NCI-H446 (cell line): ENCODE measurements at places on chromosomes 16 and 17.

GRCh38 chr16:69166221-69166833, 20.6 kb upstream of the SNTB2 start:
- no peak for DNase-seq

GRCh38 chr17:76888661-76889060, 20.5 kb downstream of the MGAT5B start:
- DNase-seq = no peak

- DNase-seq = no peak
Measured at GRCh38 chr17:52138350-52138749, 20.2 kb downstream of the CA10 start.

GRCh38 chr17:72171703-72172667, 51.2 kb downstream of the SOX9 start:
- DNase-seq = peak; percentile 72

DNA sequence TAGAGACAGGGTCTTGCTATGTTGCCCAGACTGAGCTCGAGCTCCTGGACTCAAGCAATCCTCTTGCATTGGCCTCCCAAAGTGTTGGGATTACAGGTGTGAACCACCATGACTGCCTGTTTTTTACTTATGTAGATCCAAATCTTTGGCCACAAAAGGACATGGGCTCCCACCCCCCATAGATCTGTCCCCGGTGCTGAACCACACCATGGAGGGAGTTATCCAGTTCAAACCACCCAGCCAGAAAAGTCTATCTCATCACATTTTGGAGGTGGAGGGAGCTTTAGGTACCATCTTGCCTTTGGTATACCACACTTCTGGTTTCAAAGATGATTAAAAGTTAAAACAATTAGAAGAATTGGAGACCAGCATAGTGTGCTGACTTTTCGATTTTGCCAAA, 26.2 kb downstream of the SHISA9 start:
- DNase-seq = no peak

DNA sequence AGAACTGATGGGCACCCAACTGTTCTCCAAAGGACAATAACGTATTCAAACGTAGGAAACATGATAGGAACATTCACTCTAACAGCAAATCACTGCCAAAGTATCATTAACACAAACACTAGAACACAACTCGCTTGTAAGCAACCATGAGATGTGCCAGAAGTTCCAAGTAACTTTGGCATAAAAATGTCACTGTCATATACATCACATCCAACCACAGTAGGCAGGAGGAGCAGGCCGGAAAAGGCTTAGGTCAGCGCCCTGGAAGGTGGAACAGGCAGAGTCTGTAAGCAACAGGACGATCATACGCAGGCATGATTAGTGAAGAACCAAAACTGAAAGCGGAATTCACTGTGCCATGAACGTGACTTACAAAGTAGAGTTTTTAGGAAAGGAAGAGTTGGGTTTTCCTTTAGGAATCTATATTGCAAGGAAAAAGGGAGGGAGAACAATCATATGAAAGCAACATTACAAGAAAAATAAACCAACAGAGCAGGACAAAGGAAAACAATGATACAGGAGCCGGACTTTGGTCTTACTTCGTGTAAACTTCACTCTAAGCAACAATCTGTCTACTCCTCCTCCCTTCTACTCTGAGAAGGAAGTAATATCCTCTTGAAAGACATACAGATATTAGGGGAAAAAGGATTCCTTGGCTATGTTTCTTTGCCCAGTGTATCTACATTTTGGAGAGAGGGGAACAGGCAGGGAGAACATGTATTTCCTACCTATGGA, 52.3 kb downstream of the YWHAE start:
- no peak for DNase-seq

- DNase-seq = no peak
Measured at GRCh38 chr17:2916461-2916860, 120.2 kb downstream of the RAP1GAP2 start.

- peak; percentile 77 for DNase-seq
Measured at GRCh38 chr17:7329997-7330637, 982 bp upstream of the NEURL4 start.

GRCh38 chr17:45906237-45906636, 11.9 kb downstream of the MAPT start:
- DNase-seq = peak; percentile 24

- no peak for DNase-seq
Measured at GRCh38 chr17:39867084-39867879, 720 bp upstream of the ZPBP2 start.

- DNase-seq = no peak
Measured at GRCh38 chr17:55266051-55266957, 1.5 kb downstream of the HLF start.
